ENCODE measurements at places on chromosomes 5 and 9.

GRCh38 chr5:55853041-55853670, 2.0 kb downstream of the IL31RA start:
- no peaks in the 10 kb centered on the region for H3K27me3 ChIP-seq
- DNase-seq, result no peak
- no peaks in the 10 kb centered on the region for H3K4me1 ChIP-seq

GRCh38 chr5:14172149-14172795, 29.1 kb downstream of the TRIO start:
- DNase-seq, result no peak
- H3K27me3 ChIP-seq, result no peaks in the 10 kb centered on the region
- H3K36me3 ChIP-seq, result no peaks in the 10 kb centered on the region
- H3K27ac ChIP-seq, result no peak overlapping the region

DNA sequence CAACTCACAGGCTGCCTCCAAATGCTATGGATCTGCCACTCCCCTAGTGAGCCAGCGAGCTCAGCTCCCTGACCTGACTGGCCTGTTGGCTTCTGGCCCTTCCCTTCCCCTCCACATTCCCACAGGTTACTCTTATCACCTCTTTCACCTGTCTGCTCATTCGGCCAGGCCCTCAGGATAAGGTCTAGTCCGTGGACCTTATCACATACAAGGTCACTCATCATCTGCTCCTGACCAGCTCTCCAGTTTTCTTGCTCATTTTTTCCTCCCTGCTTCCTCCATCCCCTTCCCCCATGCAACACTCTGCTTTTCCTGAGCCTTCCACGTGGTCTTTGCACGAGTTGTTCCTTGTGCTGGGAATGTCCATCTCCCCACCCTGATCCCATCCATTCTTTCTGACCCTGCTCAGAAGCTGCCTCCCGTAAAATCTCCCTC, 25.9 kb upstream of the NDST1 start:
- no peaks in the 10 kb centered on the region for H3K27me3 ChIP-seq
- no peak for DNase-seq
- peaks cover 25% of the 10 kb centered on the region for H3K4me1 ChIP-seq
- no peak overlapping the region for H3K27ac ChIP-seq
- H3K36me3 ChIP-seq, result no peaks in the 10 kb centered on the region

DNA sequence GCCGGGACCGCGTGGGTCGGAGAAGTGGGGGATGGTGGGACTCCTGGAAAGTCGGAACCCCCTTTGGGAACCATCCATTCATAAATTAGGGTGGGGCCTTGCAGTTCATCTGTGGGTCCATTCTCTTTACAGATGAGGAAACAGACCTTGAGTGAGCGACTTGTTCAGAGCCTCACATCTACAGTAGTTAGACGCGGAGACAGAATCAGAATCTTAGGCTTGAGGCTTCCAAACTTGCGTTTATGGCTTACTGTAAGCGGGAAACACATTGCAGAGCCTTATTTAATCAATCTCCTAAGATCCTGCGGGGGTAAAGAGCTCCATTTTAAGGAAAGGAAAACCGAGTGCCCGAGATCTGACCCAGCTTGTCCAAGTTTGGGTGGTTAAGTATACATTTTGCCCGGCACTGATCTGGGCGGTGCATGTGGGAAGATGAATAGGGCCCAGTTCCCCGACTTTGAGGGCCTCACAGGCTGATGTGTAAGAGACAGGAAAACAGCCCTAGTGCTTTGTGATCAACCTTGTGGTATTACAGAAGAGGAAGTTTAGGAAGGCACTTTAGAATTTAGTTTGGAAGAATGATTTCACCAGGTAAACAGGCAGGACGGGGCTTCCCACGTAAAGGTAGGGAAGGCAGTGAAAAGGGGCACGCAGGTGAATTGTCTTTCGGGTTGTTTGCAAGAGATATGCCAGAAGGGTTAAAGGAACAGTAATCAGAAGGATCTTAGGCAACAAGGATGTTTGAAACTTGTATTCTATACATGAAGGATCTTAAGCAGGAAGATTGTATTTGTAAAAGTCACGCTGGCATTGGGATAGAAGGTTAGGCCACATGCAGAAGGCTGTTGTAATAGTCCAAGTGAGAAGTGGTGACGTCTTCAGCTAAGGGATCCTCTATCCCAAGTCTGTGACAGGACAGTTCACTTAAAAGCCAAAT, 744 bp downstream of the TARS1 start:
- peak overlapping the region; percentile 85 for H3K4me3 ChIP-seq
- H3K4me1 ChIP-seq, result peaks cover 21% of the 10 kb centered on the region
- peak; percentile 48 for DNase-seq
- no peaks in the 10 kb centered on the region for H3K27me3 ChIP-seq
- peaks cover 10% of the 10 kb centered on the region for H3K36me3 ChIP-seq

DNA sequence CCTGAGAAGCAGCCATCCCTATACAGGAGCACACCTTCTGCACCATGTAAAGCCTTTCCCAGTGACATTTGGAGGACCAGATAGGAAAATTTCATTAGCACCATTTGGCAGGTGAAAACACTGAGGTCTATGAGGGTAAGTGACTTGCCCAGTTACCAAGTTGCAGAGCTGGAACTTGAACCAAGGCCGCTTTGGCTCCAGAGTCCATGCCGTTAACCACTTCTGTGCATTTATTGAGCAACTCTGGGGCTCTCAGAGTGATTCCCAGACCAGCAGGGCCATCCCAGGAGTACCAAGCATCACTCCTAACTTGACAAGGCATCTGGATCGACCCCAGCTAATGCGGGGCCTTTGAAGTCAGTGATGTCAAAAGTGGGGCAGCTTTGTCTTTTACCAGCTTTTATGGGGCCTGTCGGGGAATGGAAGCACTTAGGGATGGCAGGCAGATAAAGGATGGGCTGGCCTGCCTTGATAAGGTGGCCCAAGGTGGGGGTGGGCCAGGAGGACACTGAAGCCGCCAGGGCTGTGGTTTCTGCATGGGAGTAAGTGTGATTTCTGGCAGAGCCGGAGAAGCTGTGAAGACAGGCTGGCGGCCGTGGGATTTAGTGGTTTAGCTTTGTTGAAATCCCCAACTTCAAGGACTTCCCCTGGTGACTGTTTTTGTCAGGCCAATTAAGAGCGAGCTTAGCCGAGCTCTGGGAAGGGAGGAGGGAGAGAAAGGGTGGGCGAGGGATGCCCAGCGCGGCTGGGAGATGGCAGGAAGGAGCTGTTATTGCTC, 127.3 kb downstream of the MACROH2A1 start:
- H3K4me3 ChIP-seq, result no peak overlapping the region
- H3K27ac ChIP-seq, result no peak overlapping the region
- H3K36me3 ChIP-seq, result no peaks in the 10 kb centered on the region
- H3K4me1 ChIP-seq, result no peaks in the 10 kb centered on the region
- DNase-seq, result no peak

- H3K4me3 ChIP-seq, result no peak overlapping the region
- H3K36me3 ChIP-seq, result no peaks in the 10 kb centered on the region
- no peak overlapping the region for H3K27ac ChIP-seq
- no peak for DNase-seq
These were observed 49.0 kb upstream of the CKMT2 start for GRCh38 chr5:81183811-81184748.

DNA sequence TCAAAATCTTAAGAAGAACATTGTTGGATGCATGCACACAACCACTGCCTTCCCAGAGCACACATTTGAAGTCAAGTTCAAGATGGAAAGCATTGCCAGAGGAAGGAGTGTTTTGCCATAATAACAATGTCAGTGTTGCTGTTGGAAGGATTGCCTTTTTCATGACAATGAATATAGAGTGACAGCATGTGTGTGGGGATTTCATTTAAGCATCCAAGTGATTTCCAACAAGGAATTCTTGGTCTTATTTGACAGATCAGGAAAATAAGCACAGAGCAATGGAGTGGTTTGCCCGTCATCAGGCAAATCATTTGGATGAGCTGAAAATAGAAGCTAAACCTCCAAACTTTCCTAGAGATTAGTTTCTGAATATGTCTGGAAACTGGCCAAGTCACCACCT, 140.0 kb upstream of the RAI14 start:
- H3K4me1 ChIP-seq, result no peaks in the 10 kb centered on the region
- no peak overlapping the region for H3K27ac ChIP-seq
- DNase-seq, result no peak
- H3K4me3 ChIP-seq, result no peak overlapping the region

DNA sequence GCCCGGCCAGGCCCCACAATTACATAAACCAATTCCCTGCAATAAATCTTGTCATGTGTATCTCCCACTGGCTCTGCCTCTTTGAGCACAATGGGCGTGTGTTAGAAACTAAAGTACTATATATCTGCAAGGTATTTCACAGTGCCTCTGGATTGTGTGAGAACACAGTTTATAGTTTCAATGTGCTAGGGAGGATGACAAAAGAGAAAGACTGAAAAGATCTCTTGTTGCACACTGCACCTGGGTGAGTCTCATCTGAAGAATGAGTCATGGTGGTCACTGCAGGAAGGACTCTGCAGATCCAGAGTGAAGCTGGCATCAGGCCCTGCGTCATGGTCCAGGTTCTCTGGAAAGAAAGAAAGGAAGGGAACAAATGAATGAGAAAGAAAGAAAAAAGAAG, 20.7 kb upstream of the CTSV start:
- no peaks in the 10 kb centered on the region for H3K36me3 ChIP-seq
- H3K27me3 ChIP-seq, result no peaks in the 10 kb centered on the region
- H3K4me3 ChIP-seq, result no peak overlapping the region
- no peaks in the 10 kb centered on the region for H3K4me1 ChIP-seq

GRCh38 chr5:129945028-129945427, 40.8 kb downstream of the CHSY3 start:
- H3K4me1 ChIP-seq, result 0 out of 2 replicates have a peak, but pooled peaks cover 3% of the 10 kb centered on the region
- H3K27me3 ChIP-seq, result no peaks in the 10 kb centered on the region
- no peak overlapping the region for H3K27ac ChIP-seq
- H3K36me3 ChIP-seq, result no peaks in the 10 kb centered on the region

DNA sequence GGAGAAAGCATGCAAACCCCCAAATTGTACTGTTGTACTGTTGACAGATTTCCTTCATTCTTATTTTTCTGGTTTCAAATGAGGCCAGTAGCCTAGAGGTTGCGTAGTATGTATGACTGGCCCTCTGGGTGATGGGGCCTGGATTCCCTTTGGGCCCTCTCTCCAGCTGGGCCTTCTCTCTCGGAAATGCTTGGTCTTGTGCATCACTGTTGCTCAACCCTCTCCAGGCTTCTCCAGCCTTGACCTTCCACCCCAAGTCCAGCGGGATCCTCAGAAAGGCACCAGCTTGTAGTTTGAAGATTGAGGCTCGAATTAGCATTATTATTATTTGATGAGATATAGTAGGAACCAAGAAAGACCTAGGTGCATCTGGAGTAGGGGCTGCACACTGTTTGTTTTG, 87.0 kb downstream of the ANGPTL2 start:
- DNase-seq, result no peak
- peaks cover 8% of the 10 kb centered on the region for H3K4me1 ChIP-seq
- H3K27me3 ChIP-seq, result no peaks in the 10 kb centered on the region
- H3K36me3 ChIP-seq, result no peaks in the 10 kb centered on the region
- H3K4me3 ChIP-seq, result no peak overlapping the region

GRCh38 chr5:1175015-1175414, 26.4 kb upstream of the SLC6A19 start:
- DNase-seq, result no peak
- no peaks in the 10 kb centered on the region for H3K36me3 ChIP-seq
- H3K27ac ChIP-seq, result no peak overlapping the region
- H3K4me3 ChIP-seq, result no peak overlapping the region

GRCh38 chr5:159549046-159549445, 218.8 kb upstream of the IL12B start:
- no peak overlapping the region for H3K27ac ChIP-seq
- H3K4me1 ChIP-seq, result peaks cover 8% of the 10 kb centered on the region
- H3K27me3 ChIP-seq, result no peaks in the 10 kb centered on the region
- H3K4me3 ChIP-seq, result no peak overlapping the region

GRCh38 chr5:120463006-120463680, 957 bp upstream of the PRR16 start:
- H3K4me1 ChIP-seq, result 0 out of 2 replicates have a peak, but pooled peaks cover 6% of the 10 kb centered on the region
- no peak overlapping the region for H3K27ac ChIP-seq
- H3K4me3 ChIP-seq, result no peak overlapping the region

GRCh38 chr9:127905004-127905728, 5.8 kb upstream of the ST6GALNAC6 start:
- peaks cover 9% of the 10 kb centered on the region for H3K36me3 ChIP-seq
- no peak for DNase-seq
- no peak overlapping the region for H3K4me3 ChIP-seq

GRCh38 chr9:134014946-134015345, 10.3 kb upstream of the BRD3OS start:
- no peak overlapping the region for H3K27ac ChIP-seq
- no peaks in the 10 kb centered on the region for H3K36me3 ChIP-seq
- H3K4me1 ChIP-seq, result no peaks in the 10 kb centered on the region
- peaks cover 39% of the 10 kb centered on the region for H3K27me3 ChIP-seq
- H3K4me3 ChIP-seq, result no peak overlapping the region
- no peak for DNase-seq

DNA sequence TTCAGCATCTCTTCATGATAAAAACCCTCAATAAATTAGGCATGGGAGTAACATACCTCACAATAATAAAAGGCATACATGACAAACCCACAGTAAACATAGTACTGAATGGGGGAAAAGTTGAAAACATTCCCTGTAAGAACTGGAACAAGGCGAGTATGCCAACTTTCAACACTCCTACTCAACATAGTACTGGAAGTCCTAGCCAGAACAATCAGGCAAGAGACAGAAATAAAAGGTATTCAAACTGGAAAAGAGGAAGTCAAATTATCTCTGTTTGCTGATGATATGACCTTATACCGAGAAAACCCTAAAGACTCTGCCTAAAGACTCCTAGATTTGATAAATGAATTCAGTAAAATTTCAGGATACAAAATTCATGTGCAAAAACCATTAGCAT, 167.6 kb downstream of the TMEM38B start:
- no peak overlapping the region for H3K27ac ChIP-seq
- H3K4me3 ChIP-seq, result no peak overlapping the region
- no peaks in the 10 kb centered on the region for H3K4me1 ChIP-seq
- no peaks in the 10 kb centered on the region for H3K36me3 ChIP-seq
- no peaks in the 10 kb centered on the region for H3K27me3 ChIP-seq
- no peak for DNase-seq

- no peak overlapping the region for H3K4me3 ChIP-seq
- no peak for DNase-seq
These were observed 45.2 kb upstream of the FAM240B start for GRCh38 chr9:38765101-38765500.

DNA sequence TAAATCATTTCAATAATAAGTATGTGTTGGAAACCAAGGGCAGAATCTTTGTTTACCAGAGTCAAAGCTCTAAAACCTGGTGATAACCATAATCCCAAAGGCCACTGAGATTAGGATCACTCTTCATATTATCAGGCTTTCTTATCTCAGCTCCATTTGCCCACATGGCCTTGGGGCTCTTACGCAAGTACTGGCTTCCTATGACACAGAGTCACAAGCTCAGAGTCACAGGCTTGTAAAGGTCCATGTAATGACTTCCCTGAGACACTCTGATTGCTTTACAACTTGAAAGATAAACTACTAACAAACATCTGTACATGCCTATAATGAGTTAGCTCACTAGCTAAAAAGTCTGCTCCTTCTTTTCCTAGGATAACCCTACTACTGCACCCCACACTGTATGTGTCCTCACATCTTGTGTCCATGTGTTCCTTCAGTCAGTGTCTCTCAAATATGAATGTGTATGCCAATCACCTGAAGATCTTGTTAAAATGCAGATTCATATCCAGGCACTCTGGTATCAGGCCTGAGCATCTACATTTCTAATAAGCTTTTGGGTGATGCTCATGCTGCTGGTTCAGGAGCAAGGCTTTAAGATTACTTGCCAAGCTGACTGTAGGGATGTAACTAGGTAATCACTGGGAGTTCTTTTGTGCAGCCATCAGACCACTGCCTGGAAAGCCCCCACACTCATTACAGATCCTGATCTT, 28.4 kb downstream of the SEMA6A start:
- no peak for DNase-seq
- H3K27ac ChIP-seq, result no peak overlapping the region
- H3K27me3 ChIP-seq, result no peaks in the 10 kb centered on the region
- no peaks in the 10 kb centered on the region for H3K36me3 ChIP-seq
- no peak overlapping the region for H3K4me3 ChIP-seq
- no peaks in the 10 kb centered on the region for H3K4me1 ChIP-seq

All from MM.1S (cell line).